Stimulated activated CD4-positive, alpha-beta T cell treated with anti-CD3 and anti-CD28 coated beads, Interleukin-1b, Interleukin-23, amount 100 ng/mL, for 24 hours (primary cell): ENCODE measurements at places on chromosomes 7 and 10.

DNA sequence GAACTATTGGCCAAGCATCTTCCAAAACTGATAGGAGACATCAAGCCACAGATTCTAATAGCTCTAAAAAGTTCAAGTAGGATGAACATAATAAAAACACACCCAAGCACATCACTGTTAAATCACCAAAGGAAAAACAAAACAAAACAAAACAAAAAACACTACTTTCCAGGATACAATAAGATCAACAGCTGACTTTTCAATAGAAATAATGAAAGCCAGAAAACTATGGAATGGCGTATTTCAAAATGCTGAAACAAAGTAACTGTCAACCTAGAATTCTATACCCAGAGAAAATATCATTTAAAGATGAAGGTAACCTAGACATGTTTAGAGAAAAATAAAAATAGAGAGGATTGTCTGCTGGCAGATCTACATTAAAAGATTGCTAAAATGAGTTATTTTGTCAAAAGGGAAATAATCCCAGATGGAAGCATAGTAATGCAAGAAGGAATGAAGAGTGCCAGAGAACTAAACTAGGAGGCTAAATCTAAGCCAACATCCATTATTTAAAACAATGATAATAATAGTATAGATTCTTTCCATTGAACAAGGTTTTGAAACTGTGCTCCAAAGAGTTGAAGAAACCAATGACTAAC lies 13.9 kb downstream of the TUBAL3 start:
- no peak for DNase-seq

GRCh38 chr10:74968667-74969061 lies 142.3 kb downstream of the KAT6B start:
- DNase-seq, result no peak

- no peak for DNase-seq
Measured at GRCh38 chr10:98430427-98430826, 15.4 kb upstream of the PYROXD2 start.

DNA sequence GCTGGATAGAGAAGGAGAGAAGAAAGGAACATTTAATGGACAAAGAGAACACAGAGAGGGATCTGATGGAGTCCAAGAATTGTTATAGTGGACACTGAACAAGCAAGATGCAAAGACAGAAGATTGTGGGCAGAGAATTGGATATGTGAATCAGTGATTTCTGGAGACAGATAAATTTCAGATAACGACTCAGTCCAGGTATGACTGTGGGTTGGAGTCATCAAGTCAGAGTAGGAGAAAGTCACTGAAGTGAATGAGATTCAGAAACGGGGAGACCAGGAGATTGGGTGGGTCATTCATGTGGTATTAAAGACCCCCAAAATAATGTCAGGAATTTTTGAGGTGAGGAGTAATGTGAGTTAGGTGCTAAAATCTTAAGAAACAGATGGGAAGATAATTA lies 23.0 kb downstream of the ASB4 start:
- no peak for DNase-seq
